Sigmoid colon (tissue), 7 donors: ENCODE measurements at places on chromosomes 16 and 17. TPM values are rescaled to one million over a fixed set of nuclear protein-coding genes. Genes with fewer than 3 reads are reported as not detected.
A peak's percentile ranks its signal among the peaks of the same experiment; 100 is the strongest.

- DNase-seq: no peak
These were observed 10.4 kb downstream of the MILR1 start for GRCh38 chr17:64459284-64459747.

DNA sequence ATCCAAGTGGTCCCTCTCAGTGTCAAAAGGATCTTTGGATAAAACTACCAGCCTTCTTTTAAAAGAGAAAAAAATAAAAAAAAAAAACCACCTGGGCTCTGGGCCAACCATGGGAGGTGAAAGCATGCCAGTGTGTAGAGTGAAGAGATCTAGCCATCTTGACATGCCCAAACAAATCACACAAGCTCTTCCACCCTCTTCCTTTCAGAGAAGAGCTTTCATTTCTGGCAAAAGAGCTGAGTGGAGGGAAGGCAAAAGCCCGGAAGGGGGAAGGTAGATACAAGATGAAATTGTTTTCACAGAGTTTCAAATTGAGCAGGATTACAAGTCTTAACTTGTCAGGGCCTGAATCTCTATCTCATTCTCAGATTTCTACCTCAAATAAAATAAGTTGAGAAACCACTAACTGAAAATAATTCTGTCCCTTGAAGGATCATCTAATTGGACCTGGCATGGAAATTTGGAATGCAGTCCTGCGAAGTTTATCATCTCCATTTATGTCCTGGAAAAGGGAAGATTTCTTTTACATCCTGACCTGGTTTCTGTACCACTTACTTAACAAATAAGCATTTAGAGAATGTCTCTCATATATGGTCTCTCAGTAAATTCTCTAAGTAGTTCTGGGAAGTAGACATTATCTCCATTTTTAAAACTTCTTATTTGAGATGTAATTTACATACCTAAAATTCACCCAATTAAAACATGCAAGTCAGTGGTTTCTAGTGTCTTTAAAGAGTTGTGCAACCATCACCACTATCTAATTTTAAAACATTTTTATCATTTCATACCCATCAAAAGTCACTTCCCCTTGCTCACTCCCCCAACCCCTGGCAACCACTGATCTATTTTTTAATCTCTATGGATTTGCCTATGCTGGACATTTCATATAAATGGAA is 93.7 kb downstream of the TANGO6 start:
- no peak for DNase-seq

- no peak for DNase-seq
These were observed 2.5 kb upstream of the HEATR9 start for GRCh38 chr17:35870906-35871819.

GRCh38 chr17:45221081-45222013 is at the start of gene FMNL1:
Gene FMNL1, plus strand, starts transcription at chr17:45221885. Its CDS starts 240 bp downstream, at chr17:45222125.
- no peak for DNase-seq

DNA sequence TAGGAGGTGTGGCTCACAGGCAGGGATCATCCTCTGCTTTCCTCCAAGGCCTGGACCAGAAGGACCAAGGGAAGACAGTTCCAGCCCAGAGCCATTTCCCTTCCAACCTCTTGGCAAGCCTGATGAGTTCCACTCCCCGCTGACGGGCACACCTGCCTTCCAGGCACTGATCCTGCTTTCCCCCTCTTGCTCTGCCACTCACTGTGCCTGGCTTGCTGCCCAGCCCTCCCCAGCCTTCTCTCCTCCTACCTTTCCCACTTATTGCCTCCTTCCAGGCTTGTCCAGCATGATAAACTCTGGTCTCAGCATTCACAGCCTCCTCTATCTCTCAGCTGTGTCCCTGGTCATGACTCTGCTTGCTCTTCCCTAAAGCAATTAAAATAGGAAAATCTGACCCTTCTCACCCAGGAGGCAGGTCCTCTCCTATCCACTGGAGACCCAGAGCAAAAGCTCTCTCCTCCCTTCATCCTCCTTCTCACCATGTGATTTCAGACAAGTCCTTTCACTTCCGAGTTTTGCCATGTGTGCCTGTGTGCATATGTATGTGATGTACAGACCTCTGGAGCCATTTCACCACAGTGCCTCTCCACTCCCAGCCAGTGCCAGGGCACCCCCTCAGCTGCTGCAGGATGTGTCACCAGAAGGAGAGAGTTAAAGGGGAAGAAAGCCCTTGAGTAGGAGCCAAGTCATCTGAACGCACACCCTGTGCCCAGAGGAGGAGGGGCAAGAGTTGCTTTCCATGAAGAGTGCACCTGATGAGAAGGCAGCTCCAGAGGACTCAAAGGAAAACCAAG is 13.4 kb upstream of the TMEM170A start:
- no peak for DNase-seq

DNA sequence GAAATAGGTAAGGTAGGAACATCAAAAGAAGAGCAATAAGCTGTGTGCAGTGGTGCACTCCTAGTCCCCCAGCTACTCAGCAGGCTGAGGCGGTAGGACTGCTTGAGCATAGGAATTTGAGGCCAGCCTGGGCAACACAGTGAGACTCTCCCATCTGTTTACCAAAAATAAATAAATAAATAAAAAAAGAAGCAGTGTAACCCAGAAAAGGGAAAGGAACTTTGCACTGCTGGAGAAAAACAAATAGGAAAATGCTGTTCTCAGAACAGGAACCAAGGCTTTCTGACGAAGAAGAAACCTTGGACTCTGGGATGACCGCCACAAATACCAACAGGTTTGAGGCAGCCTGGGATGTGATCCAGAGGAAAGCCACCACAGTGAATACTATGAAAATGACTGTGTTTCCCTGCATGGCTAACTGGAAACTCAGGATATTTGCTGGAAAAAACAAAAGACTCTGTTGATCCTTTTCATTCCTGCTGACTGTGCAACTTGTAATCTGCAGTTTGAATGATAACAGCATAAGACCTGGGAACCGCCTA is 41.2 kb downstream of the TTC19 start:
- DNase-seq: no peak

GRCh38 chr16:47713225-47713595 is 252.1 kb downstream of the PHKB start:
- DNase-seq: no peak

DNA sequence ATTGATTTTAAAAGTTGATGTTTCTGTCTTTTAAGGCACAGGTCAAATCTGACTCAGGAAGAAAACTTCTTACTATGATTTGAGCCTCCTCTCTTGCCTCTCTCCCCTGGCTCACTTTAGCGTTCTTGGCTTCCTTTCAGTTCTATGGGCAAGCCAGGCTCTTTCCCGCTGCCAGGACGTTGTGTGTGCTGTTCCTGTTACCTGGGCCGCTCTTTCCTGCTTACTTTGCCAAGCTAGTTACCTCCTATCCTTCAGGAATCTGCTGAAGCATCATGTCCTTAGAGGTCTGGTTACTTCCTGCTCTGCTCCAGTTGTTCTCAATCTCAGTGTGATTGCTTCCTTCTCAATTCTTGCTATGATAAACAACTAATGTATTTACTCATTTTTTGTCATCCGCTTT is 1108.5 kb upstream of the EEF2KMT start:
- no peak for DNase-seq

DNA sequence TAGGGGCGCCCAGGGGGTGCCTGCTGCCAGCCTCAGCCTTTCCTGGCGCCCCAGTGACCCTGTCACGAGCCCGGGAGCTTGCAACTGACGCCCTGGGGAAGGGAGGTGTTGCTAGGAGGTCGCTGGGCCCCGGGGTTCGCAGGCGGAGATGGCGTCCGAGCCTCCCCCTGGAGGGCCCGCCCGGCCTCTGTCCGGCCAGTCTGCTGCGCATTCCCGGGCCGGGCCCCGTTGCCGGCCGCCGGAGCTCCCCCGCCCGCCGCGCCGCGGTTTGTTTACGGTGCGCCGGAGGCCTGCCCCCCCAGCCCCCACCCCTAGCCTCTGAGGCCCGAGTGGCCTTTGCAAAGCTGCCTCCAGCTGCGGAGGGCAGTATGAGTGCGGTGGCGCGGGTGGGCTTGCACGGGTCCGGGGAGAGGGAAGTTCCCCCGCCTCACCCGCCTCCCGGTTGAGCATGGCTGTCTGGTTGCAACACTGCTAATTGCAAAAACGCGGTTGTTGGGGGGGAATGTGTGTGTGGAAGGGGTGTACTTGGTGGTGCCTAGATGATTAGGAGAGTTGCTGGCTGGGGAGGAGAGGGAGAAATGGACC is 514 bp downstream of the THRA start:
- peak; percentile 84 for DNase-seq

DNA sequence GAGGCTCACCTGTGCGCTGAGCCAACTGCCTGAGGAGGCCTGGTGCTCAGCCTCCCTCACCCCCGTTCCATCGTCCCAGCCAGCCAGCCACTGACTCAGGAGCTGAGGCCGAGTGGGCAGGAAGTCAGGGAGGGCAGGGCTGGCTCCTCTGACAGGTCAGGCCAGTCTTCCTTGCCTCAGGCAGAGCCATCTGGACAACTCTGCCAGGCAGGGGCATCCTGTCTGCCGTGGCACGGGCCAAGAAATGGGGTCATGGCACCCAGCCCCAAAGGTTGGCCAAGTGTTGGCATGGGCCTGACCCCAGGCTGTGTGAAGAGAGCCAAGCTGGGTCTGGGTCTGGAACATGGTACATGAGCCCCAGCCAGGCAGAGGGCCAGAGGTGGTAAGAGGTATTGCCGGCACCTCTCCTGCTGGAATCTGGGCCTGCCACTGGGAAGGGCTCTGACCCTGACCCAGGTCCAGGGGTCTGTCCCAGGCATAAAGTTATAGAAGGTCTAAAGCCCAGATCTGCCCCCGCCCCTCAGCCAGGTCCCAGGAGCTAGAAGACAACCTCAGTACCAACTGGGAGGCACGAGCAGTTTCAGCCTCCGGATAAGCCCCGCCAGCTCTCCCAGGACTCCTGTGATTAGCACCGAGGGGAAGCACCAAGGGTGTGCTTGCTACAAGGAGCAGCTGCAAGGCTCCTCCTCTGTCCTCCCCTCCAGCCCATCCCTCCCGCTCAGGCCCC is 2.5 kb upstream of the VASN start:
- no peak for DNase-seq

DNA sequence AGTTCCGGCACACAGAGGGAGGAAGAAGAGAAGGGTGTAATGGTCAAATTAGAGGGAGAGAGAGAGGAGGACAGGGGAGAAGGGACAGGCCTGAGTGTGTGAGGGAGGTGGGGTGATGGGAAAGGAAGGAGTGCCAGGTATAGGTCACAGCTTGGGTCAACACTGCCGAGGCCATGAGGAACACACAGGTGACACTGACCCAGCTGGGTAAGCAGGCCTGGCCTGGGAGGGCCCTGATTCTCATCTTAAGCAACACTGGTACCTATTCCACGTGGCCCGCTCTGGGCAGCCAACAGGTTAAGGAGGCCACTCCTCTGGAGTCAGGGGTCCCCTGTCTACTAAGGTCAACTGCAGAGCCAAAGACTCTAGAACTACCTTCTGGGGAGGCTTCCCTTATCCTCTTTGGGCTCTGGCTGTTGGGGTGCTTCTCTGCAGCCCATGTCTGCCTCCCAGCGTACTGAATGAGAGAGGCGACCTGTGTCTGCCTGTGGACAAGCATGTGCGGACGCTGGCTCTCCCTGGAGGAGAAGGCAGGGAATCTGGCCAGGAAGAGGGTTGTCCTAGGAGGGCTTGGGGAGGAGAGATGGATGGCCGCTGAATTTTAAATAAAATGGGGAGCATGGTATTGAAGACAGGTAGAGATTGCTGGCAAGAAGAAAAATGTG is 57.6 kb downstream of the RGS9 start:
- no peak for DNase-seq

DNA sequence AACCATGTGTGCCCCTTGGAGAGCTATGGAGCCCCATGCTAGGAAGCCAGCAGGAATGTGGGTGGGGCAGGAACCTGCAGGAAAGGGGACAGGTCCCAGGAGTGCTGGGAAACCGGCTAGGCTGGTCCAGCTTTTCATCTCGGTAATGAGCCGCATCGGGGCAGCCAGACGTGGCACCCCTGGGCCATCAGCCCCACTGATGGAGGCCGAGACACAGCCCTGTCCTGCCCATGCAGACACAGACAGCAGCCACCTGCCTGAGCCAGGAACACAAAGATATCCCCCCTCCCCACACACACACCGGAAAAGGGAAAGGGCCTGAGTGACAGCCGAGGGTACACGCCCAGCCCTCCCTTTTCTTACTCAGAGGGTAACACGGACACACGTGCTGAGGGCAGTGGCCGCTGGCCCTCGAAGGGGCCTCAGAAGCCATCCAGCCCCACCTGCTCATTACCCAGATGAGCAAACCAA is 18.1 kb downstream of the PPL start:
- no peak for DNase-seq

- no peak for DNase-seq
These were observed 373.7 kb downstream of the HAPSTR1 start for GRCh38 chr16:9465161-9465560.

DNA sequence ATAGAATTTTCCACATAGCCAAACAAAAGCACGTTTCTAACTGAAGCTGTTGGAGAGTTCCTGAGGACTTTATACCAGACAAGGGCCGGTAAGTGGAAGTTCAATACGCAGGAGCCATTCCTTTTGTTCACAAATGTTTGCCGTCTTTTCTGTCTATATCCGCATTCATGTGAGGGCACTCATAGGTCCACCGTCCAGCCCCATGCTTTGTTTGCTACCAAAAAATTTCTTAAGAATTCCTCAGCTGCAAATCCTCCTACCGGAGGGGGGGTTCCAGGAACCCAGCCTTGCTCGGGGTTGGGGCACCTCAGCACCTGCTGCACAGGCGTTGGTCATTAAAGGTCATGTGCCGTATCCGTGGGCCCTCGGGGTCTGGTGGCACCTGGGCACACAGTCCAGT is 276.8 kb downstream of the SEC14L1 start:
- no peak for DNase-seq

- DNase-seq: no peak
These were observed 15.0 kb upstream of the RGS9 start for GRCh38 chr17:65121916-65122806.

DNA sequence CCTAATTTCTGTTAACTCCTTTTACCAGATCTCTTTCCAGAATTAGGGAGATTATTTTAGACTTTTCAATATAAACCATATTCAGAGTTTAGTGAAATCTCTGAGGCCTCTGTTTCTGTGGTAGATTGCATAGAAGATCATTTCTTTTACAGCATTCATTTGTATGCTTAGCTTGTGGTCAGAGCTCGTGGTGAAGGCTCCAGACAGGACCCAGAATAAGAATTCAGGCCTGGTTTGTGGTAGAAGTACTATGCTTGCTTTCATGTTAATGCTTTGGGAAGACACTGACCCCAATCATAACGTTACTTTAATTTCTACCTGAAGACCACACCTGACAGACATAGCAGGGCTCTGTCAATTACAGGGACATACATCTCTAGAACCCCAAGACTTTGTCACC is 258.1 kb downstream of the FTO start:
- DNase-seq: no peak

CCDC78 gene
- total RNA-seq: not detected

HOXB3 gene
- total RNA-seq: 25.3 TPM

SOX15 gene
- total RNA-seq: 13.8 TPM

KRT25 gene
- total RNA-seq: not detected

CIITA gene
- 13.3 TPM for total RNA-seq

SP6 gene
- not detected for total RNA-seq

CMTM2 gene
- total RNA-seq: 0.33 TPM

RABEP2 gene
- 43.2 TPM for total RNA-seq

MT2A gene
- 52.1 TPM for total RNA-seq

HYDIN gene
- total RNA-seq: 7.5 TPM

ACAP1 gene
- total RNA-seq: 1.1 TPM

IKZF3 gene
- total RNA-seq: under 0.01 TPM
